Omental fat pad (tissue), 4 donors: ENCODE measurements at places on chromosomes 7 and 10.

DNA sequence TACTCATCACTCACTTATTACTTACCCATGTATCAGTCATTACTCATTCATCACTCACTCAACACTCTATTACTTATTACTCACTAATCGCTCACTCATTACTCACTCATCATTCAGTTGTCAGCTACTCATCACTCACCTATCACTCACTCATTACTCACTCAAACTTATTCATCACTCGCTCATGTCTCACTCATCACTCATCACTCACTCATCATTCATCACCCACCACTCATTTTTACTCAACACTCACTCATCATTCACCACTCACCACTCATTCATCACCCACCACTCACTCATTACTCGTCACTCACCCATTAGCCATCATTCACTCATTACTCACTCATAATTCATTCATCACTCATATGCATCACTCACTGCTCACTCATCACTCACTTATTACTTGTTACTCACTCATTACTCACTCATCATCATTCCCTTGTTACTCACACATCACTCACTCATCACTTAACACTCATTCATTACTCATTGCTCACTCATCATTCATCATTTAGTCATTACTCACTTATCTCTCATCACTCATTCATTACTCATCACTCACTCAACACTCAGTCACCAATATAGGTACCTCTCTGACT is 237.9 kb downstream of the ADARB2 start:
- no peak for DNase-seq

DNA sequence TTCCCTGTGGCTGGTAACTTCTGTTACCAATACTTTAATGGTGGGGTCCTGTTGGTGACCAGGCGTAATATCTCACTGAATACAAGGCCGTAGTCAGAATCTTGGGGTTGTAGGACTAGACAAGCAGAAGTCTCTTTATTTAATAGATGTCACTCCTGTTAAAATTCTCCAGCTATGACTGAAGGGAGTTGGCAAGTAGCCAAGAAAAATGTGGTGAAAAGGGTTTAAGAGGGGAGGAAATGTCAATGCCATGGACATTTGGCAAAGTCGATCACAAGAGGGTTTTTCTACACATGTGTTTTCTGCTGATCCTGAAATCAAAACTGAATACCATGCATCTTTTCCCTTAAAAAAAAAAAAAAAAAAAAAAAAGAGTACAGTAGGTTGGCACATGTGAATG is 533.5 kb downstream of the AUTS2 start:
- DNase-seq, result no peak

- no peak for DNase-seq
Measured at GRCh38 chr10:28298951-28299350, 3.9 kb downstream of the MPP7 start.

DNA sequence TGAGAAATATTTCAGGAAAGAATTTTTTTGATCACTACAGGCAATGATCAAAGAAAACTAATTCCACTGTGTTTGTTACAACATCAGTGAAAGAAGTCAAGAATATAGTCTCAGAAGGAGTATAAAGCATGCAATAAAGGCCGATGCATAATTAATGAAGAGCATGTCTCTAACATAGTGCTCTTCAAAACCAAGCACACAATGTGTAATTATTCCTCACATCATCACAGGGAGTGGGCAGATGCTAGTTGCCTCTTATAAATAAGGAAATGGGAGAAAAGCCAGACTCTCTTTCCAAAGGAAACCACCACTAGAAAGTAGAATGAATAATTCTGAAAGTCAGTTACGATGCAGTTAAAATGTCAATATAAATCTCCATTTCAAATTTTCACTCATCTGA is 220.1 kb downstream of the TEX36 start:
- DNase-seq, result no peak

GRCh38 chr10:28296023-28296422 is 6.8 kb downstream of the MPP7 start:
- no peak for DNase-seq

DNA sequence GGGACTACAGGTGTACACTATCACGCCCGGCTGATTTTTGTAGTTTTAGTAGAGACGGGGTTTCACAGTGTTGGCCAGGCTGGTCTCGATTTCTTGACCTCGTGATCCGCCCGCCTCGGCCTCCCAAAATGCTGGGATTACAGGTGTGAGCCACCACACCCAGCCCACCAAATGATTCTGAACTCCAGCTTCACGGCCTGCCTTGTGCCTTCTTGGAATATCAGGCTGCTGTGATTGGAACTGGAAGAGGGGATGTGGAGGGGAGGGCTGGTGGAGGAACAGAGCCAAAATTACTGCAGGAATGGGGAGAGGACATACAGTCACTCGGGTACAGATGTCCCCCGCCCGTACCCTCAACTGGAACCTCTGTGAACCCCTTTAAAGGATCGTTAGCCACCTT is 268.4 kb downstream of the ACTR3B start:
- no peak for DNase-seq

GRCh38 chr10:101290431-101290830 is 61.2 kb upstream of the LBX1 start:
- DNase-seq, result no peak

GRCh38 chr7:27689591-27690164 is 27.0 kb upstream of the HIBADH start:
- no peak for DNase-seq
